ENCODE measurements at places on chromosomes 1 and 21. TPM values are rescaled to one million over a fixed set of nuclear protein-coding genes. Genes with fewer than 3 reads are reported as not detected.

- DNase-seq: no peak
Measured at GRCh38 chr1:165894591-165894990, 67.2 kb downstream of the UCK2 start.

DNA sequence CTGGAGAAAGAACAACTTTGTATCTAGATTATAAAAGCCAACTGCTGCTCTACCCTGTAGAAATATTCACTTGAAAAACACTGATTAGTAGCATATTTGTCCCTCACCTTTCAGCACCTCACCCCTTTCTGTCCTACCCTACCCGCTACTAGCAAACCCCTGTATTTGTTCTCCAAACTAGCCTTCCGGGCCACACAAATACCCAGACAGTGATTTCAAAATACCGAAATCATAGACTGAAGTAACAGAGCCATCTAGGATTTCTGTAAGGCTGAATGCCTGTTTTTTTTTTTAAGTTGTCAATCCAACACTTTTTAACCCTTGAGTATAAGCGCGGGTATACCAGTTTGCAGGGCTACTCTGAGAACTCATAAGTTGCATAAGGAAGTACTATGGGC, 398 bp upstream of the DPT start:
- no peak for DNase-seq

- DNase-seq: no peak
Measured at GRCh38 chr1:210770396-210770984, 363.5 kb downstream of the KCNH1 start.

DNA sequence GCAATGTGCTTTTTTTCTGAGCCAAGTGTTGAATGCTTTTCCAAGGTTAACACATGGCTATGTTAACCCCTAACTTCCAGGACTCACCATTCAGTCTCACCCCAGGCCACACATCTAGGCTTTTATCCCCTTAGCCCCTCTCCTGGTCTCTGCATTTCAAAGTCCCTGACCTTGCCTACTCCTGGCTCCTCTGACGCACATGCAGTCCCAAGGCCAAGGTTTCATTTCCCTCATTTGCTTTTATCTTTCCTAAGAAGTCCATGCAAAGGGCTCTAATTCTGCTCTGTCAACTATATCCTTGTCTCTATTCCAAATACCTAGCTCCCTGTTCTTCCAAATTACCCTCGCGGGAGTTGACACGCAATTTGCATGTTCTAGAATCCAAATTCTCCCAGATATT, 25.4 kb downstream of the SLC30A10 start:
- DNase-seq: no peak

- DNase-seq: no peak
Measured at GRCh38 chr1:30445449-30445848, 277.9 kb downstream of the MATN1 start.

DNA sequence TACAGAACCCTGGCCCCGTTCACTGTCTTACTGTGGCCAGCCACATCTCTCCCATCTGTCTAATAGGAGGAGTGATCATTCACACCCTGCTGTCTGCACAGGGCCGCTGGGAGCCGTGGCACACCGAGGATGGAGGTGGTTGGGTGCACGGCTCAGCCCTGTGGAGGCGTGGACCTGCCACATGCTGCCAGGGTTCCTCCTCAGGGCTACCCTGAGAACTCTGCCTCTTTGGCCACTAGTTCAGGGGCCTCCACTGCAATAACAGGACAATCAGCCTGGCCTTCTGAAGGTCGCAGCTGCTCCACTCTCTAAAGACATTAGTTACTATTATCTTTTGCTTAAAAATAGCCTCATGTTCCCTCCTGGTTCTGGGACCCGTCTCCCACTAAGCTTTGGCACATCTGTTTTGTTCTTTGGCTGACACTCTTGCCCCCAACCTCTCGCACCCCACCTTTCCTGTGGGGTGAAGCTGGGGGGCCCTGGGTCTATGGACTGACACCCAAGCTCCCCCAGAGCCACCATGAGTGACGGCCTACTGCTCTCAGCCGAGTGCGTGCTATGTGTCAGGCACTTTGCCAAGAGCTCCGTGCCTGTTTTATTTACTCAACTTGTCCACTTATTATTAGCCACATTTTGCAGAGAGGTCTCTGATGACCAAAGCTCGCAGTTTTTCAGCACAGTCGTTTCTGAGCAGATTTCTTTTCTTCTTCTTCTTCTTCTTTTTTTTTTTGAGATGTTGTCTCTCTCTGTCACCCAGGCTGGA, 66.3 kb downstream of the ARHGEF10L start:
- DNase-seq: no peak

DNA sequence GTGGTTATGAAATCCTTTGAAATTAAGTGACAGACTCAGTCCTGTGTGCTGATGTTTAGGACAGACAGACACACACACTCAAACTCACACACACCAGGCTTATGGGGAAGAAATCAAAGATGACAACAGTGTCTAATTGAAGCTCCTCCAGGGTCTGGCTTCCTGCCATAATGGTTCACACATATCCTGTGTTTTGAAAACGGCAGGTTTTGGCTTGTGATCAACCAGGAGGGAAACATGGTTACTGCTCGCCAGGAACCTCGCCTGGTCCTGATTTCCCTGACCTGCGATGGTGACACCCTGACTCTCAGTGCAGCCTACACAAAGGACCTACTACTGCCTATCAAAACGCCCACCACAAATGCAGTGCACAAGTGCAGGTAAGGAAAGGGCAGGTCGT, 4.6 kb downstream of the MTARC1 start:
- no peak for DNase-seq

- DNase-seq: no peak
Measured at GRCh38 chr1:53450225-53450624, 9.0 kb upstream of the DMRTB1 start.

DNA sequence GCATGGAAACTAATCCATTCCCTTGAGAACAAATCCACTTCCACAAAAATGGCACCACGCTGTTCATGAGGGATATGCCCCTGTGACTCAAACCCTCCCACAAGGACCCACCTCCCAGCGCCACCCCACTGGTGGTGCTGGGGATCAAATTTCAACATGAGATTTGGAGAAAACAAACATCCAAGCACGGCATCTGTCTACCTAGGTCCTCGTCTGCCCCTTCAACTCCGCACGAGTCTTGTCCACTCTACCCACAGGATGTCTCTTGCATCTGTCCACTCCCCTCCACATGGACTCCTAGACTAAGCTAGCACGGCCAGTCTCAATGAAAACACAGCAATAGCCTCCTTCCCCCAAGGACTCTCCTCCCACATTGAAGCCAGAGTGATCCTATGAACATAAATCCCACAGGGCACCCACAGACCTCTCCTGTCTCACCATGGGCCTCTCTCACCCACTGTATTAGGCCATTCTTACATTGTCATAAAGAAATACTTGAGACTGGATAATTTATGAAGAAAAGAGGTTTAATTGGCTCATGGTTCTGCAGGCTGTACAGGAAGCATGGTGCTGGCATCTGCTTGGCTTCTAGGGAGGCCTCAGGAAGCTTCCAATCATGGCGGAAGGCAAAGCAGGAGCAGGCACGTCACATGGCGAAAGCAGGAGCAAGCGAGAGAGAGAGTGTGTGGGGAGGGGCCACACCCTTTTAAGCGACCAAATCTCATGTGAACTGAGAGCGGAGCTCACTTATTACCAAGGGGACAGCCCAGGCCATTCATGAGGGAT, 101.4 kb downstream of the TOMM20 start:
- no peak for DNase-seq

DNA sequence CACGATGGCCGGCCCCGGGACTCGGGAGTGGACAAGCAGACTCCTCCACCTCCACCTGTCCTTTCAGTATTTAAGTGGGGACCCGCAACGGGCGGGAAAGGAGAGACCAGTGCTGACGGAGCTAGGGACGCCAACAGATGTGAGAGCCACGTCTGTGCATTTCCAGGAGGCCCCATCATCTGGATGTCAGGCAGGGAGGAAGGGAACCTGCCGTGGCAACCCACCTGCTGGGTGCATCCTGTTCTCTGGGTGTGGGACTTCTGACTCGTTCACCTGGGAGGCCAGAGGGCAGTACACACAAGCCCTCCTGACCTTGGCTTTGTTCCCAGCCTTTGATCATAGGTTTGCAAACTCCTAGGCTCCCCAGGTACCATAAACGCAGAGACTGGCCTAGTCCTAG, 5.6 kb upstream of the PCBP3 start:
- DNase-seq: no peak

- DNase-seq: no peak
Measured at GRCh38 chr1:203207751-203208150, 21.2 kb upstream of the CHI3L1 start.

GRCh38 chr1:1043921-1044320, 24.0 kb downstream of the AGRN start:
- DNase-seq: no peak

The GALE gene
- 62.4 TPM for total RNA-seq

All from activated T-cell treated with anti-CD3 and anti-CD28 coated beads, Interleukin-2, amount 50 U/mL, for 4 hours (primary cell).